Stimulated activated CD8-positive, alpha-beta memory T cell treated with anti-CD3 and anti-CD28 coated beads, Interleukin-4, amount 100 ng/mL, for 4 hours (primary cell): ENCODE measurements at places on chromosomes 1 and 21.

- DNase-seq: no peak
Observed at GRCh38 chr1:59556802-59557548, 257.8 kb upstream of the HOOK1 start.

DNA sequence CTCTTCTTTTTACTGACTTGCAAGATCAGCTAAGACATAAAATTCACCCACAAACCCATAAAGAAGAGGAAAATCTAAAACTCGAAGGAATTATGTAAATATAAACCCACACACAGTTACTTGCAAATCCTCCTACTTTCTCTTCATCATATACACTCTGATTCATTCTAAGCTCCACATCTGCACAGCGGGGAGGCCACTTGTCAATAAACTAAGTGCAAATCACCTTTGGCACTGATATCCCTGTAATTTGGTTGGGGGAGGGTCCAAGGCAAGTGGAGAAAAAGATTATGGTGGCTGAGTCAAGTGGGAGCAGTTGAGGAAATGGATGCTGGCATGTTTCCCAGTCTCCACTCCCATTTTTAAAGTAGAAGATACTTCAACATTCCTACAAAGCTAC is 596.5 kb downstream of the MATN1 start:
- DNase-seq: no peak

- no peak for DNase-seq
Observed at GRCh38 chr1:77538956-77539518, 143.4 kb downstream of the ZZZ3 start.

- DNase-seq: no peak
Observed at GRCh38 chr1:87151500-87152421, 176.9 kb upstream of the LMO4 start.

DNA sequence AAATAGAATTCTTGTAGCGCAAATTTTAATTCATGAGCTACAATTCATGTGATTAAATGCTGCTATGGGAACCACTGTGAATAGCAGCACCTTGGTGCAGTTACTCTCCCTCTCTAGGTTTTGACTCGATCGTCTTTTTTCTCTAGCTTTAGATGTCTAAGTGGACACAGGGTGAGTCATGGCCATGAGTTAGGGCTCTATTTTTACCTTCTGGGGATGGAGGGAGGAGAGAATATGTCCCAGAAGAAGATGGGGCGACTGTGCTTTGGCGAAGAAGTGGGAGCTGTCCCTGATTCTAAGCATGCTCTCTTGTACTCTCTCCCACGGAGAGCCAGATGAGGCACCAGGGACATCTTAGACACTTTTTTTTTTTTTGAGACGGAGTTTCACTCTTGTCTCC is 1.6 kb upstream of the OR2B11 start:
- no peak for DNase-seq

DNA sequence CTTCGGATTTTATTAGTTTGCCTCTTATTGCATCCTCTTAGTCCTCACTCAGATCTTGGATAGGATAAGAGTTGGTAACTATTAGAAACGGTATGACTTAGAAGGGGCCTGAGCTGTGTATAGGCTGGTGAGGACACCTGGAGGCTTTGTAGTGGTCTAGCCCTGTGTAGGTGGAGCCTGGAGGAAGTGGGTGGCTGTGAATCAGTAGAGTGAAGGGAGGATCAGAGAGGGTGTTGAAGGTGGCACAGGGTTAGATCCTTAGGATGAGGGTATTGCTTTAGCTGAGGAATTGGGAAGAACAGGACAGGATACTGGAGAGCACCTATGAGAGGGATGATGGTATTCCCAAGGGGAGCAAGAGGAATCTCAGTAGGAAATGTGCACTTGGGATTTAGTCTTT is 5.7 kb downstream of the VANGL1 start:
- no peak for DNase-seq

DNA sequence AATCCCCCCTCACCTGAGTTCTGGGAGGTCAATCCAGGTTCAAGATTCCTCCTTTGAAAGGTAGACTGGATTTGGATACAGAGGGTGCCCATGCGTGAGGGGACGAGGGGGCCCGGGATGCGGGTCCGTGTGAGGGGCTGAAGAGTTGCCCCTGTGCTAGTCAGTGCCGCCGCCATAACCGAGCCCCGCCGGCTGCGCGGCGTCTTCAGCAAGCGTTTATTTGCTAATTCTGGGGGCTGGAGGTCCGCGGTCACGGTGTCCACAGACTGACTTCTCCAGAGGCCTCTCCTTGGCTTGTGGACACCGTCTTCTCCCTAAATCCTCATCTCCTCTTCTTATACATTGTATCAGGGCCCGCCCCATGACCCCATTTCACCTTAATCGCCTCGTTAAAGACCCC is 20.9 kb upstream of the SAMD11 start:
- no peak for DNase-seq

- no peak for DNase-seq
Observed at GRCh38 chr21:32523988-32524719, 61.2 kb downstream of the TCP10L start.

GRCh38 chr1:55632906-55633305 is 417.7 kb upstream of the USP24 start:
- DNase-seq: no peak
